ENCODE measurements at places on chromosomes 12 and 14.

GRCh38 chr12:2692080-2692479, 102.7 kb upstream of the FKBP4 start:
- DNase-seq = no peak

- DNase-seq = no peak
Observed at GRCh38 chr14:90777358-90777757, 38.9 kb downstream of the TTC7B start.

DNA sequence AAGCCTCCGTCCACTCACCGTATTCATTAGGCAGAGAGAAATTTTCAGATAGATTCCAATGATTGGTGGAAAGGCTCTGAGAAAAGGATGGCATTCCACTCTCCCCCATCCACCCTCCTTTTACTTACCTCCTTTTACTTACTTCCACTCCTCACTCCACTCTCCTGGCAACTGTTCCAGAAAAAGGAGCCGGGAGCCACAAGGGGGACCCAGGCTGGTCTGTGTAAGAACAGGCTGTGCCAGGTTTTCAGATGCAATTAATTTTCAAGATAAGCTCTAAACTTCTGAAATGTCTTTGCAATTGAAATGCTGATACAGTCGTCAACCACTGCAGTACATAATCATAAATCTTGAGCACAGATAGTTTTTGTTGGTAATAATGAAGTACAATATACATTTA, 248.8 kb downstream of the ANO6 start:
- DNase-seq = no peak

DNA sequence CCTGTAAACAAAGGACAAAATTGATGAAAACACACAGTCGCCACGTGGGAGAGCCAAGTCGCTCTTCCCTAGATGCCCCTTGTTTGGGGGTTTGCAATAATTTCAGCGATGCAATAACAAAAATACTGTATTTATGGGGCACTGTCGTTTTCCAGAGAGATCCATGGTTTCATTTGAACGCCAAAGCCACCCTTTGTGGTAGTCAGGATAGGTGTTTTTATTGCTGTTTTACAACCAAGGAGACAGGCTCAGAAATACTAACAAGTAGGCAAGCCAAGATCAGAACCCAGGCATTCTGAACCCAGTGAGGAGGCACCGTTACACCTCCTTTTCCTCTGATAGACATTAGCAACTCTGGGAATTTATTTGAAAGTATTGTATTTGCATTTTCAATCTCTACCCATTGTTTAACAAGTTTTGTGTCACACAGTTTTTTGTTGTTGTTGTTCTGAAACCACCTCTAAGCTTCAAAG, 831 bp upstream of the BTBD7 start:
- no peak for DNase-seq

- no peak for DNase-seq
Observed at GRCh38 chr12:128365651-128366231, 98.8 kb downstream of the TMEM132C start.

- no peak for DNase-seq
Observed at GRCh38 chr12:6520186-6520585, 14.1 kb upstream of the GAPDH start.
